ENCODE measurements at places on chromosomes 4 and X. TPM values are rescaled to one million over a fixed set of nuclear protein-coding genes. Genes with fewer than 3 reads are reported as not detected.

The IL13RA2 gene
- total RNA-seq, result 1.5 TPM

The RPGR gene
- total RNA-seq, result 8.8 TPM

The AVPR2 gene
- total RNA-seq, result 1.3 TPM

The GNL3L gene
- 32.1 TPM for total RNA-seq

The FGF5 gene
- total RNA-seq, result not detected

The SYNPO2 gene
- 38.5 TPM for total RNA-seq
